ENCODE measurements at places on chromosomes 2 and 18.

DNA sequence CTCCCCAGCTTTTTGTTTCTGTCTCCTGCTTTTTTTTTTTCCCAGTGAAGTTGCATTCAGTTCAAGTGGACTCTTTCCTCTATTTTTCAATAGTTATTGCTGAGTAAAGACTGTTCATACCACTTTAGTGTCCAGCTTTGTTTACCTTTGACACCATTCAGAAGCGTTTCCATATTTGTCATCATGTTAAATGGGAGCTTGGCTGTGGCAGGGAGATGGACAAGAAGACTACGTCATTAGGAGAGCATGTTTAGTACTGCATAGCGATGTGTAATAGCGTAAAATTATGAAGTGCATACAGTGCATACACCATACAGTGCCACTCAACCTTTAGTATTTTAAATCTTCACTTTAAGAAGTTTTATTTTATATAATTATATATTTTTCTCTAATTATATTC is 655.9 kb downstream of the DCC start:
- no peak for DNase-seq

GRCh38 chr2:159939946-159940345 is 122.5 kb downstream of the PLA2R1 start:
- DNase-seq, result no peak

DNA sequence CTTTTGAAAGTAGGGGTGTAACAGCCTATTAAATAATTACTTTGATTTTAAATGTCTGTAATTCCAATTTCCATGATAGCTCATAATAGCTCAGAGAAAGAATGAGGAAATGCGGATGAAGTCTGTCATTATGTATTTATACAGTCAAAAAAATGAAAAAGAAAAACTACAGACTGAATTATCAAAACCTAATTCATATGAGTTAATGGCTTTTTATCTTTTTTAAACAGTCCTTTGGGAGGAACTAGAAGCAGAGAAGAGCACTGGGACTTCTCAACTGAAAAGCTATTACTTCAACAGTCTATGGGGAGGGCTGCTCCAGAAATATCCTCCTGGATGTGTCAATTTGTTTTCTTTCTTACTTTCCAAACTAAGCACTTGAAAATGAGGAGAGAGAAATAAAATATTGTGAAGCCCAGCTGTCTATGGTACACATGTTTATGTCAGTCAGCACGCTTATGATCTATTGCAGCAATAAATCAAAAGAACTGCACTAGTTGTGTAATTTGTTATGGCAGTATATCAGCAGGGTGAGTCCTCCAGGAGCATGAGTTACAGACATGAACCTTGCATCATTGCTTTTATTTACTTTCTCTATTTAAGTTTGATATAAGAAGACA is 1550.2 kb downstream of the LRP1B start:
- DNase-seq, result no peak

GRCh38 chr2:189408294-189408693 is 33.0 kb upstream of the WDR75 start:
- DNase-seq, result no peak

GRCh38 chr18:56709463-56709862 is 58.3 kb downstream of the WDR7 start:
- DNase-seq, result no peak

DNA sequence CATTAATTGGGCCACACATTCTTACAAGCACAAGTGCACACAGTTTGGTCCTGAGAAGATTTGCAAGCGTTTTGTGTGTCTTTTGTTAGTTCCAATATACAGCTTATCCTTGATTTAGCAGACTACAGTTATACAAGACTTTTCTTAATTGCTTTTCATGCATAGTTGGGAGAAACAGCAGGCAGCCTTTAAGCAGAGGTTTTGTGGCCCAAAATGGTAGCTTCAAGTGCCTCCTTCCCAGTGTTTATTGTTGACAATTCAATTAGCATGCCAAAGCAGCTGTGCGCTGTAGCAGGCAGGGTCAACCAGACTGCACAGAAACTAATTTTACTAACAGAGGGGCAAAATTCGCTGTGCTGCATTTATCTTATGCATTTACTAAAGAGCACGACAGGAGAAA is 47.5 kb downstream of the FRZB start:
- no peak for DNase-seq

- DNase-seq, result no peak
Observed at GRCh38 chr2:97714084-97714949, 941 bp downstream of the ZAP70 start.

GRCh38 chr2:56380861-56381260 is 197.1 kb downstream of the CCDC85A start:
- no peak for DNase-seq

GRCh38 chr2:72115110-72116080 is 32.3 kb downstream of the CYP26B1 start:
- no peak for DNase-seq

- DNase-seq, result no peak
Observed at GRCh38 chr2:21781962-21782361, 658.2 kb downstream of the TDRD15 start.

- peak; percentile 15 for DNase-seq
Observed at GRCh38 chr2:240922982-240923537, 16.9 kb downstream of the CROCC2 start.

DNA sequence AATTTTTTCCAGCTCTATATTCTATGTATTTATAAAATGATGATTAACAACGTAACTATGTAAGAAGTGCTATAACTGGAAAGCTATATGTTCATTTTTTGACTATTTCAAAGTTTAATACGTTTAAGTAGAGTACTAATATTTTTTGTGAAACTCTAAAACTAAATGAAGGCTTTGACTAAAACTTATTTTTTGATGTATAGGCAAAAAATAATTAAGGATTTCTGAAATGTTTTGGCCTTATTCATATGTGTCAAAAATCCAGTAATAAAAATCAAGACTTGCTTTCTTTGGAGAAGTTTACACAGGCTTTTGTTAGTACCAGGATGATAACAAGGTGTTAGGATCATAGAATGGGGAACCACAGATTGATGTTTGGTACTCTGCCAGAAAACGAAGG is 58.2 kb upstream of the ZEB2 start:
- no peak for DNase-seq

DNA sequence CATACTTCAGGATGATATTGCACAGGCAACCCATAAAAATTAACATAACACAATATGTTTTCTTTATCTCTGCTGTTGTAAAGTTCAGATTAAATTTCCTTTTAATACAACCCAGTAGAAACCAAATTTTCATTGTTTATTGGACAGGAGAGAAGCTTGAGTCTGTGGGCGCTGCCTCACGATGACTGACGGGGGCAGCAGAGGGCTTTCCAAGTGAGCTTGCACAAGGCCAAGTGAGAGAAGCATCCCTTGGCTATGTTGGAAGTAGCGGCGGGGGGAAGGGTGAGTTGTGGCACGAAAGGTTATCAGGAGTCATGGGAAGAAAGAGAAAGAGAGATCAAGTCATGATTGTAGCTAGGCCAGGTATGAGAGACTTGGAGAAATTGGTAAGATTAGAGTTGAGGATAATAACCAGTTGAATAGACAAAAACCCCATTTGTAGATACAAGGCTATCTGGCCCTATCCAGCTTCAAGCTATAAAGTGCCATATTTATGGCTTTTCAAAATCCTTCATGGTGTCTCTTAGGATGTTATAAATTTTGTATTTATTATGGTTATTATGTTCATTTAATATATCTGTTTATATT is 413.7 kb upstream of the FAM98A start:
- DNase-seq, result peak; percentile 28

DNA sequence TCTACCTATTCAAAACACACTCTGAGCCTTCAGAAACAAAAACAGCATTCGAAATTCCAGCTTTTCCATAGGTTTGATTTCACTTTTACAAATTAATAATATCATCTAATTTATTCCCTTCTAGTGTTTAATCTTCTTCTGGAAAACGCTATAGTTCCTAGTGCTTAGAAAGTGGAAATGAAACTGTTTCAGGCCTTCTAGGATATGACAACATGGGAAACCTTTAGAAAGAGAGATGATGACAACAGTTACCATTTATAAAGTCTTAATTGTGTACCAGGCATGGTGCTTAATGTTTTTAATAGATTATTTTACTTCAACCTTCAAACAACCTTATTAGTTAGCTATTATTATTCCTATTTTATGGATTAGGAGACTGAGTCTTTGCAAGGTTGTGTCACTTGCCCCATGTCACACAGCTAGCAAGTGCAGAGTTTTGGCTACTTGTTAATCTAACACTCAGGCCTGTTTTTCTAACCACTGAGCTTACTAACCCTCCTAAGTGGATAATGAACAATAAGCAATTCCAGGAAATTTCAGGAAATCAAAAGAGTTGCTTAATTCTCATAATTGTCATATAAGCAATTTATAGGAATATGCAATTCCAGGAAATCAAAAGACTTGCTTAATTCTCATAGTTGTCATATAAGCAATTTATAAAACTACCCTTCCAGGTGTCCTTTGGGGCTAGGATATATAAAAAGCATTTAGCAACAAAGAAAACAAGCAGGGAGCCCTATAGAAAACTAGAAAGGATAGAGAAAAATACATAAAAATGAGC is 206.0 kb downstream of the ZNF521 start:
- DNase-seq, result no peak

DNA sequence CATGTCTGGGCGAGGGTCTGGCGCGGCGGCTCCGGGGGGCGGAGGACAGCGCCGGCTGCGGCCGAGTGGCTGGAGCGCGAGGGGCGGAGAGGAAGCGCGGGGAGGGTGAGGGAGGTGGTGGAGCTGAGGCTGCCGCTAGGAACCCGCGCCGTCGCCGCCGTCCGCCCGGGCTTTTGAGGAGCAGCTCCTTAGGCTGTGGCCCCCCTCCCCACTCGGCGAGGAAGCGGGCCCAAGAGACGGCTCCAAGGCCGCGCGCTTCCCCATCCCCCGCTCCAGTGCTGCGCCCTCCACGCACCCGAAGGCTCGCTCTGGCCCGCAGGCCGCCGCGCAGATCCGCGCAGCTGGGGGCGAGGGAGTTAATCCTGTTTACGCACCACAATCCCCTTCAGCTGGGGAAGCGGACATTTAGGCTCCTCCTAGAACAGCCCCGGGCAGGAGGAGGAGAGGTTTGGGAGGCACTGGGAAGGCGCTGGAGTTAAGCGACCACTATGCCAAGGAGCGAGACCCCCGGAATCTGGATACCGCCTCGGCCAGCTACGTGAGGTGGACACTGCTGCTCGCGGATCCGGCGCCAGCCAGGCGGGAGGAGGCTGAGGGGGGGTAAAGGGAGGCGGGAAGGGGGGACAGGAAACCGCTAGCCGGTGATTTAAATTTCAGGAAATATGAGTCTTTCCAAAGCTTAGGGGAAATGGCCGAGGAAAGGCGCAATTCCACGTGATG is at the start of gene CNRIP1:
Gene CNRIP1 (minus strand): TSS at position 552 of the 720 bp plus-strand sequence. CDS start 549 bp downstream, at position 3.
- peak; percentile 40 for DNase-seq

DNA sequence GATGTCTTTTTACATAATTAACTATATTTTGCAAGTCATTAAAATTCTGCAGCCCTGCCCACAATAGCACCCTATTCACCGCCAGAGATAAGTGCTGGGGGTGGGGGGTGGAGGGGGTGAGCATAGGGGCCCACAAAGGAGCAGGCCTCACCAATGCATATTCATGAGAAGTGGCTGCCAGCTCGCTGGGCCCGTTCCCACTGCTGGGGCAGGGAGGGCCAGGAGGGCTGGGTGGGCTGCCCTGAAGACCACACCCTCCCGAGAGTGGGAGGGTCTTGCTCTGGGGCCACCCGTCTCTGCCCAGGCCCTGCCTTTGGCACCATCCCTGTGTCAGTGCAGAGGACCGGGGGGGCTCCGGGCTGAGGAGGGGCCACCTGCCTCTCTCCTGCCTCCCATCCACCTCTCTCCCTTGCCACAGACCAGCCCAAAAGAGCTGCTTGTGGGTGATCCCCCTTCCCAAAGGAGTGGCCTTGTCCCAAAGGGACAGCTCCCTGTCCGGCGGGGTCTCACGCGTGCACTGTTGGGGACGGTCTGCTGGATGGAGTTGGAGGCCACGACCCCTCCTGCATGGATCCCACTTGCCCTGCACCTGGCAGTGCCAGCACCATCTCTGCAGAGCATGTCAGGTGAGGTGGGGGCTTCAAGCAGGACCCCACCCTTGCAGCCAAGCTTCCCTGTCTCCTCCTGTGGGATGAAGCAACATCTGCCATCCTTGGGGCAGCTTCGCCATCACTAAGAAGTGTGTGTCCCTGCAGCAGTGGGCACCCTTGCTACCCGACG is 138.8 kb upstream of the GPC1 start:
- no peak for DNase-seq

DNA sequence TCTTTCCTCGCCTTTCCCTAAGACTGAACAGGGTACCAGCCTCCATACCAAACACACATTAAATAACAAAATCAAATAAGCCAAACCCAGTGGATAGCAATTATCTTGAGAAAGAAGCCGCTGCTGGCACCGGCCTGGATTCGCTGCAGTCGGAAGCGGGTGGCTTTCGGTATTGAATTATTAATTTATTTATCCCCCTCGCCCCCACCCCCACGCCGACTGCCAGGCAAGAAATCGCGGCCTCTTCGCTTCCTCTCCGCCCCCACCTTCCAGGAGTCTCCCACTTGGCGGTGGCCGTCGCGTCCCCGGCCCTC is 370 bp upstream of the ZNF804A start:
- no peak for DNase-seq

- no peak for DNase-seq
Observed at GRCh38 chr2:79798776-79799175, 285.9 kb downstream of the CTNNA2 start.

- DNase-seq, result peak; percentile 38
Observed at GRCh38 chr18:50158866-50159653, 35.9 kb downstream of the MYO5B start.

DNA sequence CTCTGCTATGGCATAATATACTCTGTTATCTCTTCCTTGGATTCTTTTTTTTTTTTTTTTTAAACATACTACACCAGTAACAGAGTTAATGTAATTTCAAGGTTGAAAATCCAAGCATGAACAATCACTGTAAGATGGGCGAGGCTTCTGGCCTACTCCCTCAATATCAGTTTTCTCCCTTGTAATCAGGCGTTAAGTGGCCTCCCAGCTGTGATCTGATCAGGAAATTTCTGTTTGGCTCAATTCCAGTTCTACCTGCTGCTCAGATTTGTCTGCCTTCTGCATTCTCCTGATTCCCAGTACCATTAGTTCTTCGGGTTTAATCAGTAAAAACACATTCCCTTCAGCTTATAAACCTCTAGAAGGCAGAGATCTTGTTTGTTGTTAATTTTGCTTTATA is 18.6 kb downstream of the PRKD3 start:
- DNase-seq, result no peak

- no peak for DNase-seq
Observed at GRCh38 chr2:16653083-16653375, 12.6 kb downstream of the CYRIA start.

DNA sequence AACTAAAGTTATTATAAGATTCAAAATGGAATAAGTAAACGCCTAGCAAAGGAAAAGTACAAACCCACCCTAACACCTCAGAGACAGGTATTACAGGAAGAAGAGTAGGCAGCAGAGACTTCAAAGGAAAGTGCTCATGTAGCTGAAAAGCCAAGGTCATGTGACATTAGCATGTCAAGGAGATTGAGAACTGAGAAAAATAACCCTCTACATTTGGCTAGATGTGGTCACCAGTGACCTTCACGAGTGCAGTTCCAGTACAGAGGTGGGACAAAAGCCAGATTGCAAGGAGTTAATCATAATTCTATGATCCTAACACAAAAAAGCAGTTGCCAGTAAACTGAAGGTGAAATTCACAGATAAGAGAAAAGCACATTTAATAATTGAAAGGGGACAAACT is 252.7 kb downstream of the ZEB2 start:
- DNase-seq, result no peak

GRCh38 chr2:28394331-28394877 is 1.7 kb downstream of the FOSL2 start:
- DNase-seq, result peak; percentile 71
